CD4-positive, alpha-beta T cell treated with Interleukin-12 subunit alpha and Interleukin-12 subunit beta, for 1 hour (primary cell): ENCODE measurements at places on chromosomes 12 and 14.
A peak's percentile ranks its signal among the peaks of the same experiment; 100 is the strongest.

DNA sequence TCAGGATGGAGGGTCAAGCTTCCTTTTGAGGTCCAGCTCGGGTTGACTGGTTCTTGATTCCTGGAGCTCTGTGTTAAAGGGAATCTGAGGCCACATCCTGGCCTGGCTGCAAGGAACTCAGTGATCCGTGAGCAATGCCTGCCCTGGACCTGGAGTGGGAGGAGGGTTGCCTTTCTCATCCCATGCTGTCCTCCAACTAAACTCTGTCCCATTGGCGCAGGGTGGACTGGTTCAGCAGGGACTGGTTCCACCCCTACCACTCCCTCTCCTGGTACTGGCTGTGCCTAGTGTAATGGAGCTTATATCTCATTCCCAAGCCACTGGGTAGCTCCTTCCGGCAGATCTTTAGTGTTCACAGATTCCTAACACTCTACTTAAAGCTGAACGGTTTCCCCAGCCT is 3.9 kb upstream of the CMKLR1 start:
- no peak for DNase-seq

DNA sequence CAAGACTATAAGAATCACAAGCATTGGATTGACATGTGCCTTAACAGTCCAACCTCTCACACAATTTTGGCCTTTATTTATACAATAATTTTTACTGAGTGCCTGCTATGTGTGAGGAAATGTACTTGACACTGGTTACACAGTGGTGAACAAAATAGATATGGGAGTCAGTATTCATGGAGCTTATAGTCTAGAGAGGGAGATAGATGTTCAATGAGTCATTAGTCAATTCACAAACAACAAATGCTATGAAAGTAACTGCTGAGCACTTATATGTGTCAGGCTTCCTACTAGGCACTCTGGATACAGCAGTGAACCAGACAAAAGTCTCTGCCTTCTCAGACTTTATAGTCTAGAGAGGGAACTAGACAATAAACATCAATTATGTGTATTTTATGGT is 3.7 kb downstream of the CFAP54 start:
- no peak for DNase-seq

- DNase-seq, result no peak
Measured at GRCh38 chr12:111942557-111942956, 70.4 kb downstream of the TMEM116 start.

- no peak for DNase-seq
Measured at GRCh38 chr14:57834961-57835360, 30.9 kb downstream of the SLC35F4 start.

GRCh38 chr12:57110104-57111030 is 795 bp downstream of the STAT6 start:
- DNase-seq, result peak; percentile 87

- DNase-seq, result no peak
Measured at GRCh38 chr12:92735131-92735721, 32.4 kb downstream of the PLEKHG7 start.

GRCh38 chr12:97005174-97005573 is 98.1 kb downstream of the NEDD1 start:
- DNase-seq, result no peak

GRCh38 chr12:69468237-69469026 is 1.8 kb upstream of the FRS2 start:
- DNase-seq, result no peak

GRCh38 chr12:47652521-47653234 is 53.2 kb downstream of the RPAP3 start:
- DNase-seq, result no peak
